ENCODE measurements at places on chromosomes 13 and 19.

GRCh38 chr13:68535329-68535728, 1305.2 kb upstream of the PCDH9 start:
- DNase-seq: no peak

DNA sequence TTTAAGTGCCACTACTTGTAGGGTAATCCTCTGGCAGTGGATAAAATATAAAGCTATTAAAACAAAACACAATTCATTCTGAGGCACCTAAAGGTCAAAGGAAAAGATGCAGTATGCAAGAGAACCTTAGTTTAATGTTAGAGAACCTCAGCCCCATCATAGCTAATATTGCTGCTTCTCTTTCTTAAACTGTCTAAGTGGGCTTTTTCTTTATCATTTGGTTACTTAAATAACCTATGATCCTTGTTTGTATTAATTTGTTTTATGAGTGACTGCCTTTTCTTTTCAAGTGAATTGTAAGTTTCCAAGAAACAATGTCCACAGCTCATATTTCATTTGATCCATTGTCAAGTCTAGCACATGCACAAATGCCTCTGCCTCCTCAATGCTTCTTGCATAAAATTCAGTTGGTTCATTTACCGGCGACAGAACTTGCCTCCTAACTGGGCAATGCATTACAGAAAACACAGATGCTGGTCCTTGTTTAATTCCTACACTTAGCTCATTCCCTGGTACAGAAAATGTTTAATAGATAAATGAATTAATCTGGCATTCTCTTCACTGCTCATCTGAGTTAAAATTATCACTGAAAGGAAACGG, 1049.8 kb downstream of the OLFM4 start:
- no peak for DNase-seq

GRCh38 chr13:43676320-43676719, 110.5 kb downstream of the ENOX1 start:
- no peak for DNase-seq

DNA sequence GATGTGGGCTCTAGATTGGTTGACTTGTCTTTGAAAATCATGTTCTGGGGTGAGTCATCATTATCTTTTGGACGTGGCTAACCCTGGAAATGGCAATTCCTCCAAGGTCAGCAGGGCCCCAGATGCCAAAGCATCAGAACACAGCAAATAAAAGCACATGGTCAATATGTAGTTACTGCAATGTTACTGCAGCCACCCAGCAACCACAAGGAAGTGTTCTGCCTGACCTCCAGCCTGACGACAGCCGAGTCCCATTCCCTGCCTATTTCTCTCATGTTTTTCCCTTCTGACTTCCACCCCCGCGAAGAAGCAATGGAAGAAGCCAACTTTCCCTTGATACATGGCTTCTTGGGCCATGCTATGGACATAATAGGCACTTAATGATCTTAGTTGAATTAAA, 577.9 kb downstream of the IRS2 start:
- DNase-seq: no peak

DNA sequence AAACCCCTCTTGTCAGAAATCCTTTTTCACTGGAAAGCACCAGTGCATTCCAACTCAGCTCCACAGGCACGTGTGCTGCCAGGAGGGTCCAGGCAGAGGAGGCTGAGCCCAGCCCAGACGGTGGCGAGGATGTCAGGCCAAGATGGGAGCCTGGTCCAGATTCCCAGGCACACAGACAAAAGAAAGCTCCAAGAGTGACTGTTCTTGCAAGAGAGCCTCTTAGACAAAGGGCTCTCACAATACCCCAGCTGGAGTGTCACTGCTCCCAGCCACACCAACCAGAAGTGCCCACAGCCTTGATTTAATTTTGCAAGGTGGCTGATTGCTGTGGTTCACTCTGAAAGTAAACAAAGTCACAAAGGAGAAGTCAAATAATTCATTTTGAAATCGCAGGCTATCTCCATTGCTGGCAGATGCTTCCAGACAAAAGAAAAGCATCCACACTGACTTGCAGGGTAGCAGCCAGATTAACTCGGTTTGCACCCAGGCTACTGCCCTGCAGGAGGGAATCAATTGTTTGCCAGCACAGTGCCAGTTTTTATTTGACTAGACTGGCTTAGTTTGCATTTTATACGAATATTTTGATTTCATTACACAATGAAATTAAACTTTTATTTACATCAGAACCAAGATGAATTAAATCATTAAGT, 95.1 kb downstream of the RAB20 start:
- no peak for DNase-seq

DNA sequence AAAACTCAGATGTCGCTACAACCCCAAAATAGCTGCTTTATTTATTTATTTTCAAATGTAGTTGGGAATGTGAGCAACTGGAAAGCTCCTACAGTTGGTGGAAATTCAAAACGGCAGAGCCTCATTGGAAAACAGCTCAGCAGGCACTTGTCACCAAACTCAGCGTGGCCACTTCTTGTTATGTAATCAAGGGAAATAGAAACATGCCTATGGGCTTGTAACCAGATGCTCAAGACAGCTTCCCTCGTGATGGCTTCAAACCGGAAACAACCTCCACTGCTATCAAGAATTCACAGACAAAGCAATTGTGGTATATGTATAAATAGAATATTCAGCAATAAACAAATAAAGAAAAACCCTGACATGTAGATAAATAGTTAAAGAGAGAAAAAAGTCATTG, 627.8 kb upstream of the SLC10A2 start:
- no peak for DNase-seq

DNA sequence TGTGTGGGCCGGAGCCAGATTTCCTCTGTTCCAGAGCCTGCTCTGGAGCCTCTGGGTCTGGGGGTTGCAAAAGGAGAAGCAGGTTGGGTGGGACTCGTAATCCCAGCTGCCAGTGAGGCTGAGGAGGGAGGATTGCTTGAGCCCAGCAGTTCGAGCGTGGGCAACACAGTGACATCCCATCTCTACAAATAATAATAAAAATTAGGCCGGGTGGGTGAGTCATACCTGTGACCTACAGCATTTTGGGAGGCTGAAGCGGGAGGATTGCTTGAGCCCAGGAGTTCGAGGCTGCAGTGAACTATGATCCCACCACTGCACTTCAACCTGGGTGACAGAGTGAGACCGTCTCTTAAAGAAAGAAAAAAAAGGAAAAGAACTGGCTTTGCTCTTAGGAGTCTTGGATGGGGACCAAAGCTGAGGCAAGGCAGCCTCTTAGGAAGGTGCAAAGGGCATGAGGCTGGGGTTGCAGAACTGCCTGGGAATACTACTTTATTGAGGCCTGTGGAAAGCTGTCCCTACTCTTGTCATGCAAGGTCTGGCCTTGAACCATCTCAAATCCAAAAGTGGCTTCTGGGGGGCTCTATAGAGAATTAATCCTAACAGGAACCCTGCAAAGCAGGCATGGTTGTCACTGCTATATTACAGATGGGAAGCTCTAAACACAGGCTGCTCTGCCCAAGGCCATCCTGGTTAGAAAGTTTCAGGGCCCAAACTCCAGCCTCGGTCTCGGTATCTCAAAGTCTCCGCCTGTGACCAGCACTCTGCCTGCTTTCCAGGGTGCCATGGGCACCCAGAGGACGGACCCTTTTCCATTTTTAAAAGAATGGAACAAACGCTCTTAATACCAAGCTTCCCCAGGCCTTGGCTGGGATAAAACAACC, 880 bp upstream of the C19orf12 start:
- DNase-seq: peak; percentile 25

- no peak for DNase-seq
These were observed 2.6 kb downstream of the GPI start for GRCh38 chr19:34367624-34367957.

DNA sequence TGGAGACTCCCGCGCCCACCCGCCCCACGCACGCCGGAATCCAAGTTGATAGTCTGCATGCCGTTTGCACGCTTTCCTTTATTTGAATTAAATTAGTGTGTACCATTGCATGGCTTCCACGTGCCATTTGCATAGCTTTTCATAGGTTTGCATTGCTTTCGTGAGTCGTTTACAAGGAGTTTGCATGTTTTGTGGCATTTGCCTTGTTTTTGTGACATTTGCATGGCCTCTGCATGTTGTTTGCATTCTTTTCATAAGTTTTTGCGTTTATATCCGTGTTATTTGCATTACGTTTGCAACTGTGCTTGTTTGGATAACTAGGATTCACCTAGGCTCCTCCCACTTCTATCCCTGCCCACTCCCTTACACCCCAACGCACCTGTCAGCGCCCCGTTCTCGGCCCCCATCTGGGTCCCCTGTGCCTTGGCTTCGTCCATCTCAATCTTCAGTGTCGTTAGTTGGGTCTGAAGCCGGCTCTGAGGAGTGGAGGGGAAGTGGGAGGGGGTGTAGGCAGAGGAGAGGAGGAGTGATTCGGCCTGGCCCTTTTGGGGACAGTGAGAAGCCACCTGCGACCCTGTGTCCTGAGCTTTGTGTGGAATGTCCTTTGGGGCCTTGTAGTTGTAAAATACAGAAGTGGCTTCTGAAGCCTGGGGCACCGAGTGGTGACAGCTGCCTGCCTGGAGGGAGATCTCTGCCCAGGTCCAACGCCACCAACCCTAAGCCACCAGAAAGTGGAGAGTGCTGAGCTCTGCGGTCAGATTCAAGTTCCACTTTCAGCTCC, 2.4 kb downstream of the CCDC194 start:
- DNase-seq: no peak

DNA sequence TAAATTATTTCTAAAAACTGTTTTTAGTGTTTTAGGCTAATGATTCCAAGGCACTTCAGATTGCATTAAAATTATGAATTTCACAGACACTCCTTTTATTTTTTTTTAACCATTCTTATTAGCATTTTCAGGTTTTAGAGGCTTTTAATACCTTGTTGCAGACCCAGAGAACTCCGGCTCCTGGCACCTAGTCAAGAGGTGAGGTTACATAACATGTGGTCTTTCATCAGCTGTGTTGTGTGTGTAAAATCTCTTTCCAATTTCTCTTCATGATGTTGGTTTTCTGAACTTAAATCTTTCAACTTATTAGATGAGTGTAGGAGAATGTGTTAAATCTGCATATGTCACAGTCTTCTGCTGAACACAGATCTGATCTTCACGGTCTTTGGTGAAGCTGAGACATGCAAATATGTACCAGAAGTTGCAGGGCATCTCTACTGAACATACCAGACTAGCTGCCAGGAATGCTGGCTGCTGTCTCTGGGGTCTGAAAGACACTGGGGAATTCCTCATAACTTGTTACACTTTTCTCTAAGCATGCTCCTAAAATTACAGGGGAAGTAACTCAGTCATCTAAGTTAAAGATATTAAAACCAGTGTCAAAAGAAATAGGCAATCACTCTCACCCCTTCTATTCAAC, 1165.3 kb downstream of the EFNB2 start:
- DNase-seq: no peak

- no peak for DNase-seq
These were observed 111.2 kb downstream of the KCNRG start for GRCh38 chr13:50126263-50126992.

GRCh38 chr13:67833564-67833963, 603.4 kb upstream of the PCDH9 start:
- no peak for DNase-seq

DNA sequence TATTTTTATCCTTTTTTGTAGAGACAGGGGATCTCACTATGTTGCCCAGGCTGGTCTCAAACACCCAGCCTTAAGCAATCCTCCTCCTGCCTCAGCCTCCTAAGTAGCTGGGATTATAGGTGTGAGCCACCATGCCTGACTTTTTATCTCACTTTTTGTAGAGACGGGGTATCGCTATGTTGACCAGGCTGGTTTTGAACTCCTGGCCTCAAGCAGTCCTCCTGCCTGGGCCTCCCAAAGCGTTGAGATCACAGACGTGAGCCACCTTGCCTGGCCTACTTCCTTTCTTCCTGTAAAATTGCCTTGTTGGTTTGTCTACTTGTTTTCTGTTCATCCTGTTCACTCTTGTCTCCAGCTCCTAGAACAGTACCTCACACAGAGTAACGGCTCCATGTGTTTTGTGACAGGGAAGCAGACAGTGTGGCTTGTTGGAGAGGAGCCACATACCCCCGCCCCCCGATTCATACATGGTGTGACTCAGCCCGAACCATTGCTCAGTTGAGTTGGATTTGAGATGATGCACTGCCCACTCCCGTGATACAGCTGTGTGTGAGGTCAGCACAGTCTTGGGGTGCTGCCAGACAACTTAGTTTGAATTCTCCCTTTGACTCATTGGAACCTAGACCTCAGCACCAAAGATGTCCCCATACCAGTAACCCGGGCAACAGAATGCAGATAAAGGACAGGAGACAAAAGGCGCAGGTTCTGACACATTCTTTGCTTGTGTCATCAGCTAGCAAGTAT, 34.2 kb downstream of the GPR42 start:
- DNase-seq: no peak

DNA sequence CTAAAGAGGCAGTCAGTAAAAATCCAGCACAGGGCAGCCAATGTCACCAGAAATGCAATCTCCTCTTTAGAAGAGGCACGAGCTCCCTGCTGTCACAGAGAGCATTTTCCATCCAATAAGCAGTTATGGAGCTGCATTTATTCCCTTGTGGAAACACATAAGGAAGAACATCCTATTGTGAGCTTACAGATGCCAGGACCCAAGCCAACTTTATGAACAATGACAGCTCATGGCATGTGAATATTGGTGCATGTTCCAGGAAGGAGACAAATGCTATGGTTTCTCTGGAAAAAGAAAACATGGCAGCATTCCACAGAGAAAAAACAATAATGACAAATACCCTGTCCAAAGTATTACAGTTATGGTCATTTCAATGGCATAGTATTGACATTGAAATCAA, 955.6 kb downstream of the UQCRFS1 start:
- no peak for DNase-seq

GRCh38 chr19:20254121-20254520, 87.1 kb downstream of the ZNF486 start:
- DNase-seq: no peak

DNA sequence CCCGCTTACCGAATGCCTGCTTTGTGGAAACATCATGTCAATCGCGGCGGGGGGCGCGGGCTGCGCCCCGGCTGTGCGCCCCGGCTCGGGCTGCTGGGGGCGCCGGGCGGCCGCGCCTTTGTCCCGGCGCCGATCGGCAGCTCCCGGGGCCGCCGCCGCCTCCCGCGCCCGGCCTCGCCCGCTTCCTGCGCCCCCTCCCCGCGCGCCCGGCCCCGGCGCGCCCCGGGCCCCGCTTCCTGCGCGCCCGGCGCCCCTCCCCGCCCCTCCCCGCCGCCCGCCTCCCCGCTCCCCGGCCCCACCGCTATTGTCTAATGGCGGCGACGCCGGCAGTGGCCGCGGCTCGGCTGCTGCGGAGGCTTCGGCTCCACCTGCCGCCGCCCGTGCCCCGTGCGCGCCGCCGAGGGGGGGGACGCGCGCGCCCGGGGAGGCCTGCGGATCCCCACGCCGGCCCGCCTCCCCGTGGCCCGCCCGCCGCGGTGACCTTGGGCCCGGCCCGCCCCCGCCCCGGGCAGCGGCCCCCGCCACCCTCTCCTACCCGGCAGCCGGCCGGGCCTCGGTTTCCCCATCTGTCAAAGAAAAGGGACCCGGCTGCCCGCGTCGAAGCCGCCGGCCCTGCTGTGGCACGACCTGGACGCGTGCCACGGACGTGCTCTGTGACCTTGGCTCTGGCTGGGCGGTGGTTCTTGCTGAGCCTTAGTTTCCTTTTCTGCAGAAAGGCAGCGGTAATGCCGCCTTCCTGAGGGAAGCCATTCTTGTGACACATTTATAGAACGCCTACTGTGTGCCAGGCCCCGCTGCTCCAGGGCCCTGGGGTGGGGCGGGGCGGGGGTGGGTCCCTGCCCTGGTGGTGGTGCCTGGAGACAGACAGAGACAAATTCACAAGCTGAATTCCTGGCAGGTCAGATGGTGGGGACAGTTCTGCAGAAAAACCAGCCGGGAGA, at the start of gene TLE5:
TSS of gene TLE5 (minus strand) at position 331 of the 941 bp plus-strand sequence. CDS start at position 36, 295 bp downstream.
- DNase-seq: peak; percentile 78

GRCh38 chr13:97422118-97423054, 11.6 kb upstream of the RAP2A start:
- DNase-seq: no peak

- no peak for DNase-seq
These were observed at the start of gene TNFRSF19 for GRCh38 chr13:23570099-23570920. Gene TNFRSF19 (plus strand): TSS chr13:23570412. CDS start chr13:23590184, 19,772 bp downstream.

GRCh38 chr13:75393839-75394520, 88.0 kb downstream of the TBC1D4 start:
- no peak for DNase-seq

All from central memory CD4-positive, alpha-beta T cell (primary cell).